Endodermal cell (in vitro differentiated cells): ENCODE measurements at places on chromosomes 11 and 22.

DNA sequence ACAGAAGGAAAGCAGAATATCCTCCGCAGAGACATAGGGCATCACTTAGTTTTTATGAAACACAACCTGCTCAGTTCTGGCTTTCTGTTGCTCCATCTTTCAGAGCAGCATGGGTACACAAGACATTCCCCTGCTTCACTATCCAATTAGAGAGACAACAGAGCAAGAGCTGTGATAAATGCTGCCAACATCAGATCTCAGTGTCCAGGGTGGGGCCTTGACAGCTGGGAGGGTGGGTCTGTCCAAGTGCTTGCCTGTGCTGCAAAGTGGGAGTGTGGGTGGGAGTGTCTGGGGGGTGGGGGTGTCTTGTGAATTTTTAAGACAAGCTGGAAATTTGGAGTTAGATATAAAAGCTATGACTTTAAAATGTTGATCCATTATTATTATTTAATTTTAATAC lies 369.6 kb downstream of the TENM4 start:
- no peak for DNase-seq

DNA sequence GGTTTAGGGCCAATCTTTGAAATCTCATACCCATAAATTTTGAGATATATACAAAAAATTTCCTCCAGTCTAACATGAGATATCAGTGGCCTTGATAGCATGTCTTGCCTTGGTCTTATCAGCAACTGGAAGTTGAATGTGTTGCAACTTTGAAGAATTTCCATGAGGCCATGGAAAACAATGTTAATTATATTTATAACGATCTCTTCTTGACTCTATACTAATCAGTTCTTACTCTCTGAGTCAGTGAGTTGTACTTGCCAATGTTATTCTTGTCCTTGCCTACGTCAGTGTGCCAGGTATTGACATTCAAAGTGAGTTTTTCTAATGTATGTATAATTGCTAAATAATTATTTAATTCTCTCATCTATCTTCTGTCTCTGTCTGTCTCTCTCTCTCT lies 535.1 kb downstream of the KCNA4 start:
- DNase-seq = no peak

- peak; percentile 78 for DNase-seq
These were observed at the start of gene SYNGR1 for GRCh38 chr22:39349967-39350726. Gene SYNGR1 (plus strand): TSS chr22:39349991. CDS start chr22:39350011, 20 bp downstream.

DNA sequence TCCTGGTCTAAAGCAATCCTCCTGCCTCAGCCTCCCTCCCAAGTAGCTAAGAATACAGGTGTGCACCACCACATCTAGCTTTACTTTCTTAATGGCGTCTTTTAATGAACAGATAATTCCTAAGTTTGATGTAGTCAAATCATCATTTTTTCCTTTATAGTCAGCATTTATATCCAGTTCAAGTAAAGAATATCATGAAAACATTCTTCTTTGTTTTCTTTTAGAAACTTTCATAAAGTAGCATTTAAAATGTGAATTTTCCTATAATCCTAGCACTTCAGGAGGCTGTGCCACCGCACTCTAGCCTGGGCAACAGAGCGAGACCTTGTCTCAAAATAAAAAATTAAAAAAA lies 61.6 kb downstream of the RBFOX2 start:
- no peak for DNase-seq

GRCh38 chr11:65718964-65719492 lies 1.6 kb downstream of the RNASEH2C start:
- DNase-seq = no peak

DNA sequence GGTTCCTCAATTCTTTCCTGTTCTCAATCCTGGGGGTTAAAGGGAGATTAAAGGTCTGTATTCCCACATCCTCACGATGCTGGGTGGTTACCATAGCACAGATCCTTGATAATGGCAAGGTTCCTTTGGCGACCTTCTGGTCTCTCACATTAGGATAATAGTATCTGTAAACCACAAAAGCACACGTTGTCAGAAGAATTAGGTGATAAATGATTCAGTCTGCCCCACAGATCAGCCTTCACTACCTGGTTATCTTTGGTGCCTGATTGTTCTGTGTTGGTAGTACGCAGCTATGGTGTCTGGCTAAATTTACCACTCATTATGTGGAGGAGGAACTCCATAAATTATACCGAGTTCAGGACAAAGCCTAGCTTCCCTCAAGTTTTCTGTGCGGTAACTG lies 78.4 kb downstream of the C2CD3 start:
- DNase-seq = no peak

GRCh38 chr22:32621656-32622003 lies 147.0 kb downstream of the FBXO7 start:
- DNase-seq = no peak

- peak; percentile 80 for DNase-seq
These were observed 686 bp downstream of the USP2 start for GRCh38 chr11:119380827-119381180.

- DNase-seq = no peak
These were observed 3.6 kb upstream of the TSSK2 start for GRCh38 chr22:19127329-19128008.

GRCh38 chr11:46693597-46694012 lies 6.8 kb downstream of the ARHGAP1 start:
- DNase-seq = no peak

DNA sequence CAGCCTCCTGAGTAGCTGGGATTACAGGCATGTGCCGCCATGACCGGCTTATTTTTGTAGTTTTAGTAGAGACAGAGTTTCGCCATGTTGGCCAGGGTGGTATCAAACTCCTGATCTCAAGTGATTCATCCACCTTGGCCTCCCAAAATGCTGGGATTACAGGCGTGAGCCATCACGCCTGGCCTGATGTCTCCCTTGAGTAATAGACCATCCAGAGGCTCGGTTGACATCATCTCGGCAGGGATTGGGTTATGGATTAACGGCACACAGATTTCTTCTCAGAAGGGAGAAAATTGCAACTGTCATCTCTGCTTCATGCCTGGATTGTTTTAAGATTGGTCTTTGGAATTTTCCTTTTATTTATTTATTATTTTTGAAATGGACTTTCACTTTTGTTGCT lies 239.2 kb upstream of the LARGE1 start:
- no peak for DNase-seq

DNA sequence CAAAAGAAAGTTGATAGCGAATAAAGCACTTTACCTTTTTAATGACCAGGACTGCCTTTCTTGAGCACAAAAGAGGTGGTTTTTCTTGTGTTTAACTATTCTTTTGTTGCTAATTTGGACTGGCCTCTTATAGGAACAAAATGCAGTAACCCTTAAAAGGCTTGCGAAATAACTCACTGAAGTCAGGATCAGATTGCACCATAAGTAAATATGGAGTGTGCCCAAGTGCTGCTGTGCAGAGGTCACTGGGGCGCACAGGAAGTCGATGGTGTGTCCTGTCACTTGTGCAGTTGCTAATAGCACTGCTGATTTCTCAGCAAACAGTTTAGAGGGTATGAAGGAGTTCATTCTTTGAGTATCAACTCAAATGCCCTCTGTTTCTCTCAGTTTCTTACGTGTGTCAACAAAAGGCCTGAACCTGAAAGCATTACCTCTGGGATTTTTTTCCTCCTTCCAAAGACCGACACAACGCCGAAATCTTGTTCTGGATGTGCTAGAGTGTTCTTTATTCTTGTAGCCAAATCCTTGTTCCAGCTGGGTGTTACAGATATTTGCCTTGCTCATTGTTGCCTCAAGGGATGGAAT lies 71.3 kb downstream of the ATXN10 start:
- no peak for DNase-seq

DNA sequence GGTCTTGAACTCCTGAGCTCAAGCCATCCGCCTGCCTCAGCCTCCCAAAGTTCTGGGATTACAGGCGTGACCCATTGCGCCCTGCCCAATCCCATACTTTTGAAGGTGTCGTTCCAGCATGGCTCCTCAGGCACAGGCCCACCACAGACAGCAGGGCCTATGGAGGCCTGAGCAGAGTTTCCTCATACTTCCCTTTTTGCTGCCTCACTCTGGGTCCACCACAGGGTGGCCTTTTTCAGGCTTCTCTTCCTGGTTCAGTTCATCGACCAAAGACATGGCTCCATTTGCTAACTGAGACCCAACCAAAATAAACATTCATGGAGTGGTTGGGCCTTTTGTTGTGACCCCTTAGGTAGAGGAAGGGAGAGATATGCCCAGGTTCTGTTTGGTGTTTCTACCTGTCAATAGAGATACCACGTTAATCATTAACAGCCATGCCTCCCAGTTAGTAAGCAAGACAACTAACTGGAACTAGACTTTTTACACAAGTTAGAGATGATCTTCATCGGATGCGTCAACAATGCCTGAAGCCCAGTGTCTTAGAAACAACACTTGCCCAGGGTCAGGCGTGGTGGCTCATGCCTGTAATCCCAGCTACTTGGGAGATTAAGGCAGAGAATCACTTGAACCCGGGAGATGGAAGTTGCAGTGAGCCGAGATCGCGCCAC lies 35.1 kb downstream of the TRIOBP start:
- peak; percentile 53 for DNase-seq

DNA sequence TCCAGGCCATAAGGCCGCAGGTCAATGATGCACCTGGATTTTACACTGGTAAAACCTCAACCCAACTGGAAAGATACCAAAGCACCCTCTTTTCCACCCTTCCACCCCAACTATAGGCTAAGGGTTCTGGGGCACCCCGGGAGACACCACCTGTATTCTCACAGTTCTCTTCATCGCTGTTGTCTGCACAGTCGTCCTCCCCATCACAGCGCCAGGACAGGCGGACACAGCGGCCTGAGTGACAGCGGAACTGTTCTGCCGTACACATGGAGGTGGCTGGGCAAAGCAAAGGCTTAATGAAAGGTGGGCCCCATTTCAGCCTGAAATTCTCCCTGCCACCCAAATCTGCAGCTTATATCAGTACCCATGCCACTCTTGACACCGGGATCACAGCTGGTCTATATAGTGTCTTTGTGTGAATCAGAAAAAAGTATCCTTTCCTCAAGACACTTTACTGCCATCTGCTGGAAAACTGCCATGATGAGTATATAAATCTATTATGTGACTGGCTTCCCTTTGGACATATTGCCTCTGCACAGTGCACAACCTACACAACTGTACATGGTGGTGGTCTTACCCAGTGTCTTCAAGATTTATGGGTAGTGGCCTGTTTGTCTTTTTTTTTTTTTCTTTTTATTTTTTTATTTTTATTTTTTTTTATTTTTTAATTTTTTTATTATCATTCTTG lies 21.5 kb downstream of the LRP4 start:
- no peak for DNase-seq

- no peak for DNase-seq
These were observed 101.1 kb upstream of the VPREB1 start for GRCh38 chr22:22143448-22143847.

DNA sequence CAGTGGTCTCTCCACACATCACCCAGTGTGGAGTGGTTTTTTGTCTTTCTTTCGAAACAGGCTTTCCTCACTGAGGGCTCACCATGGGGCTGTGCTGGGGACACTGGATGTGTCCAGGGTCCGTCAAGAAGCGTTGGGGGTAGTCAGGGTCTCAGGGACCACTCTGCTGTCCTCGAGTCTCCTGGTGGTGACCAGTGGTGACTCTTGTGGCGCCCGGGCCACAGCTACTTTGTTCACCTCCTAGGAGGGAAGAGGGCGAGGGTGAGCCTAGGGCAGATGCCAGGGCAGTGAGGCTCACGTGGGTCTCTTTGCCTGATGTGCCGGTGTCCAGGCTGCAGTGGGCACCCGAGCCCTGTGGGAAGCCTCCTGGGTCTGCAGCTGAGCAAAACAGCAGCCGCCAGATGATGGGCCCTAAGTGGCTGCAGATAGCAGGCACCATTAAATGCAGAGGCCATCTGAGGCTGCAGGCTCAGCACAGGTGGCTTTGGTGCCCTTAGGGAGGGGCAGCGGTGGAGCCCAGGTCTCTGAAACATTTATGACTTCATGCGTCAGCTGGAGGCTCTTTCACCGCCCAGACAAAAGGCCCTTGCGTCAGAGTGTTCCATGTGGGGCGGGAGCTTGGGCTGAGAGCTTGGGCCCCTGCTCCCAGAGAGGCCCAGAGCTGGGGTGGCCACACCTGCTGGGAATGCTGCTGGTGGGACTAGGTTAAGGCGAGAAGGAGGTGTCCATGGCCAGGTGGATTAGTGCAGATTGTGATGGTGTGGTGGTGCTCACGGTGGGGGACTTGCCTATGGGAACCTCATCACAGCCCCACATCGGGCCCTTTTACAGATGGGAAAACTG lies 29.5 kb downstream of the KCNQ1 start:
- DNase-seq = no peak

- DNase-seq = peak; percentile 32
These were observed 27.1 kb downstream of the TSKU start for GRCh38 chr11:76810151-76810853.

DNA sequence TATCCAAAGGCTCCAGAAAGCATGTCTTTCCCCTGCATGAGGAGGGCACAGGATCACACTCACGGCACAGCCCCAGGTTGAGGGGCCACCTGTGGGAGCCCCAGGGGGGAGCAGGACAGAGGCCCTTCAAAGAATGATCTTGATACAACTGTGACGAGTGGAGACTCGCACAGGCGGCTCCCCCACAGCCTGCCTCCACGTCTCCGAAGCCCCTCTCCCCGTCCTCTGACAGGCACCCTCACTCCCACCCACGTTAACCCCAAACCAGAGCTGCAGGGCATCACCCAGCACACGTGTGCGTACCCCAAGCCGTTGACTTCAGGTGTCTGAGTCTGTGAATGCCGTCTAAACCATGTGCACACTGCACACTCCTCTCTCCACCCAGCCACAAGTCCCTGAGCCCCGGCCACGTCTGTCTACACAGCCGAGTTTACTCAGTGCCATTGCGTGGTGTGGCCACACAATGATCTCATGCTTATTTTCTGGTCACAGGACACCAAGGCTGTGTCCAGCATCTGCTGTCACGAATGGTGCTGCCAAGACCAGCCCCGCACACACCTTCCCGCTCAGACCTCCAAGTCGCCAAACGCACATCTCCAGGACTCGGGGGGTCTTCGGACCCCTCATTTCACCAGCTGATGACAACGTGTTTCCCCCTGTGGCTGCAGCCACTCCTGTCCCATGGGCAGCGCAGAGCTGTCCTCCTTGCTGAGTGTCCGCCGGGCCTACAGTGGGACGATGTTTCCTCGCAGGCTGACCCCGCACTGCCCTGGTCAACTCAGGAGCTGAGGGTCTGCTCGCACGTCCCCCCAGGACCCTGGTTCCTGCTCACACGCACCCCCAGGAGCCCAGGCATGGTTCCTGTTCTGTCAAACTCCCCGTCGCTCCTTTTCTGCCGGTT lies 251.2 kb downstream of the BRD1 start:
- DNase-seq = peak; percentile 22

- DNase-seq = no peak
These were observed 56.2 kb downstream of the NAV2 start for GRCh38 chr11:19768815-19769214.
